ENCODE measurements at places on chromosomes 4 and X.
A peak's percentile ranks its signal among the peaks of the same experiment; 100 is the strongest.

DNA sequence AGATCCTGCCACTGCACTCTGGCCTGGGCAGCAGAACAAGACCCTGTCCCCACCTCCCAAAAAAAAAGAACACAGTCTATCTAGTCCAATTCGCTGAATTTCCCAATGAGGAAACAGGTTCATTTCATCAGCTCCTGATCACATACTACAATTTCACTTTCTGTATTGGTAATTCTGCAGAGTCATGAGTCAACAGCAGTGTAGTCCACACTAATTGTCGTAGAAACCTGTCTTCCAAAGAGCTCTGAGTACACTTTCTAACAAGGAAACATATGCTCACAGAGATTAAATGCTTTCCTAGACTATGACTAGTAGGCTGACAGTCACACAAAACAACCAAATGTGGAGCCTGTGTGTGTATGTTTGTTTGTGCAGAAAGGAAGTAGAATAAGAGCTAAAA, 91.9 kb downstream of the GPC4 start:
- DNase-seq = no peak

- no peak for DNase-seq
Observed at GRCh38 chrX:123181233-123181914, 2.7 kb upstream of the GRIA3 start.

GRCh38 chr4:168451744-168452390, 28.4 kb downstream of the DDX60L start:
- DNase-seq = no peak

DNA sequence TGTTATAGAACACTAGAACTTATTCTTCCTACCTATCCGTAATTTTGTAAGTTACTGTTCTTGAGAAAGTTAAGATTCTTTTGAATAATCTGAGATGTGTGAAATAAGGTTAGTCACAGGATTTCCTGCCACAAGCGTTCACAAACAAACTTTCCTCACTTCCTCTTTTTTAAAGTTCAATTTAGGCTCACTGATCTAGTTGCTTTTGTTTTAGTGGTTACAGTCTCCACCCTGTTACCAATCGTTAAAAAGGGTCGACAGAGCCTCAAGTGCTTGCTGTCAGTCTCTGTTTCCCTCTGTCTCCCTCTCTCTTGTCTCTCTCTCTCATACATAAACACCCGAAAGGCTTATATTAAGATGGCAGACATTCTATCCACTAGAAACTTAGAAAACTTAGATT, 35.9 kb upstream of the STK26 start:
- peak; percentile 7 for DNase-seq

DNA sequence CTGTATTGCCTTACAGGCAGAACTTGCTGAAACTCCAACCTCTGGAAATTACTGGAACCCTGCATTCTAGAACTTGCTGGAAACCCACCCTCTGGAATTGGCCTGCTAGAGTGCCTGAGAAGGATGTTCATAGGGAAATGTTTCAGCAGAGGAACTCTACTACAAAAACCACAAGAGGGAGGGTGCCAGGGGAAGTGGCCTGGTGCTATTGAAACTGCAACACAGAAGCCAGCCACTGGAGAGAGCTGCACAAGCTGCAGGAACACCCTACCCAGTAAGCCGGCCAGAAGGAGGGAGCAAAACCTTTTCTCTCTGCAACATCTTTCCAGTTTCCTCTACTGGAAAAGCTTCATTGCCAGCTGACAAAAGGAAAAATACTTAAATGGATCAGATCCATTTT, 2.5 kb upstream of the BRWD3 start:
- DNase-seq = no peak

DNA sequence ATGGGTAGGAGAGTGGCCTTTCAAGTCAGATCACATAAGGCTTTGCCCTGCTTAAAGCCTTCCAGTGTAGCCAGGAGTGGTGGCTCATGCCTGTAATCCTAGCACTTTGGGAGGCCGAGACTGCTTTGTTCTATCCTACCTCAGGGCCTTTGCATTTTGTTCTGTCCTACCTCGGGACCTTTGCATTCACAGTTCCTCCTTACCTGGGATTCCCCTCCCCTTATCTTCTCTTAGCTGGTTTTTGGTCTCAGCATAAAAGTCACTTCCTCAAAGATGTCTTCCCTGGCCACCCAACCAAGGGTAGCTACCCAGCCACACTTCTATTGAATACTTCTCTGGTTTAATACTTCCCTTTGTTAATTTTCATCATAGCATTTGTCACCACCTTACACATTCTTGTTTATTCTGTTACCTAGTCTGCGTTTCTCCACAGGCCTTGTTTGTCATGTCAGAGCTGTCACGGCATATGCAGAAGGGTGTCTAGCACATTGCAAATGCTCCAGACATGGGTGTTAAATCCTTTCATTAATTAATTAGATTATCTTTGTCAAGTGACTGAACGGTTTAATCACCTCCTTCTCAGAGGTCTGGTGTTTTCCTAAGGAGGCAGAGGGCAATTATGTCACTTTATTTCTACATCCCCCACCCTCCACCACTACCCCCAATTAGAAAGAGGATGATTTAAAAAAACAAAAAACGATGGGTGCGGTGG, 11.3 kb upstream of the SETD7 start:
- DNase-seq = peak; percentile 41

DNA sequence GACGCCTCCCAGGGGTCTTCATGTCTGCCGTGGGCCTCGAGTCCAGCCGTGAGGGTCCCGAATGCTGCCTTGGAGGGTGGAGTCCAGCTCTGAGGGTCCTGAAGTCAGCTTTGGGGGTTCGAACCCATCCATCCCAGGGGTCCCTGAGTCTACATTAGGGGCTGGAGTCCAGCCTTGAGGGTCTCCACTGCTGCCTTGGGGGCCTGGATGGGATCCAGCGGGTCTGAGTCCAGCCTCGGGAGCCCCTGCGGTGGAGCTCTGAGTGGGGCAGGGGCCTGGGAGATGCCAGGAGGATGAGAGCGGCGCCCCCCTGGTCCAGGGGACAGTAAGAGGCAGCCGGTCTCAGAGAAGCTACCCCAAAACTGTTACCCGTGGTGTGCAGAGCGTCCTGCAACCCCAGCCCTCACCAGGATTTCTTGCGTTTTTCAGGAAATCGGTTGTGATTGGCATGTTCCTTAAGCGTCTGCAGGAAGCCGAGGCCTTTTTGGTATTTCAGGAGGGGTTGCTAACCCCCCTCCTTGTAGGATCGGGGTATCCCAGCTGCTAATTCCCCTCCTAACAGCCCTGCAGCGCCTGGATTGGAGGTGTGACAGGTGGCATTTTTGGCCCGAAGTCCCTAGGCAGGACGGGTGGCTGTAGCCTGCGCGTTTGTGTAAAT, 1.7 kb upstream of the GTPBP6 start:
- DNase-seq = no peak

DNA sequence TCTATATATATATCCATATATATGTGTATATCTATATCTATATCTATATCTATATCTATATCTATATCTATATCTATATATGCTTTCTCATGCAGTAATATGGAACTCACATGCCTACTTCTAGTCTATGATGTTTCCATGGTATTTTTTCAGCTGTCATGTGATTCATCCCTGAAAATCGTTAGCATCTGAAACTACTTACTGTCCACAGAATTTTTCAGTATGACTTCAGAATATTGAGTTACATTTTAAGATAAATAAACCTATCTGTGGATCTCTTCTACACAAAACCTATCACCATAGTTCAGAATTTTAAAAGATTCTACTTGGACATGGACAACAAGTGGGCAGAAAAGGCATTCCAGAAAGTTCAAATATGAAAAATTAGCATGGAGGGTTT, 855.1 kb upstream of the INTU start:
- DNase-seq = no peak

DNA sequence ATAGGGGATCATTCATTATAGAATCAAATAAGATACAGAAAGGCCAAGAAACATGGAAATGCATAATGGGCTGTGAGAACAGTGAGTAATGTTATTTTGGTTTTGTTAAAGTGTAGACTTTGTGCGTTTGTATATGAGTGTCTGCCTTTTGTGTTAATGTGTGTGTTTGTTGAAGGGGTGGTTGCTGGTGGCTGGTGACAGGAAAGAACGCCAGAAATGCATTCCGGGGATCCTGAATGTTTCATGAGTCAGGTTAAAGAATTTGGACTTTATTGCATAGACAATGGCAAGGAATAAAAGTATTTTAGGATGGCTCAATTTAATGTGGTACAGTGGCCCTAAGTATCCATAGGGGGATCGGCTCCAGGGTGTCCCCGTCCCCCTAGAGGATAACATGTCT, 1228.9 kb downstream of the PCDH7 start:
- no peak for DNase-seq

- no peak for DNase-seq
Observed at GRCh38 chr4:107800706-107801105, 24.0 kb upstream of the SGMS2 start.

- no peak for DNase-seq
Observed at GRCh38 chr4:70496231-70496630, 22.1 kb upstream of the AMTN start.

GRCh38 chrX:22320236-22320873, 47.6 kb downstream of the CBLL2 start:
- DNase-seq = no peak

DNA sequence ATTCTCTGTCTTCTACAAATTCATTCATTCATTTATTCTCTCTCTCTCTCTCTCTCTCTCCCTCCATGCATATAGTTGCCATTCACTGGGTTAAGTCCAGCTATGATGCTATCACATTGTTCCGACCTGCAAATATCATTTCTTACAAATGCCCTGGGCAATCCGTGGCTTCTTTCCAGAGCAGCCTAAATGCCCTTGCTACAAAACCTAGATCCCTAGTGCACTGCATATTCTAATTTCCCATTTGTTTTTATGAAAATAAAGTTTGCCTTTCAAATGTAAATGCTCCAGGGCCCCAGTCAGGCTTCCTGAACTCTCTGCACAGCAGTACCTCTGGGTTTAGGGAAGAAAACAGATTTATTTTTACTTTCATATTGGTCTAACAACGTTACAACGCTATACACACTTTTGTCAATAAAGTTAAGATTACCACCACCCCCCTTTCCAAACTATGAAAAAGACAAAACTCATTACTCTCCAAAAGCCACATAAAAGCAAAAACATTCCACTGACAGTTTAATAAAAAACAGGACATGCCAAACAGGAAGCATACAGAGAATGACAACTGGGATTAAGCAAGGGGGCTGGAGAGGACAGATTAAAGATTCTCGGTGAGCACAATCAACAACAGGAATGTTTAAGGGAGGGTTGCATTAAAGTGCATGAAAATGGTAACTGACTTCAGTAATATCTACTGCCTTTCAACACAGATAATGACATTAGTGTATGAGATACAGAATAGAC, 104.3 kb downstream of the USP46 start:
- DNase-seq = no peak

All from germinal center (tissue), 1 donor.